Activated CD4-positive, alpha-beta T cell treated with anti-CD3 and anti-CD28 coated beads for 36 hours (primary cell): ENCODE measurements at places on chromosomes 6 and 20. TPM values are rescaled to one million over a fixed set of nuclear protein-coding genes. Genes with fewer than 3 reads are reported as not detected.

- peaks cover 7% of the 10 kb centered on the region for H3K36me3 ChIP-seq
- H3K4me1 ChIP-seq: peaks cover 50% of the 10 kb centered on the region
- no peaks in the 10 kb centered on the region for H3K27me3 ChIP-seq
These were observed 43.6 kb downstream of the NCOA7 start for GRCh38 chr6:125834348-125834747.

DNA sequence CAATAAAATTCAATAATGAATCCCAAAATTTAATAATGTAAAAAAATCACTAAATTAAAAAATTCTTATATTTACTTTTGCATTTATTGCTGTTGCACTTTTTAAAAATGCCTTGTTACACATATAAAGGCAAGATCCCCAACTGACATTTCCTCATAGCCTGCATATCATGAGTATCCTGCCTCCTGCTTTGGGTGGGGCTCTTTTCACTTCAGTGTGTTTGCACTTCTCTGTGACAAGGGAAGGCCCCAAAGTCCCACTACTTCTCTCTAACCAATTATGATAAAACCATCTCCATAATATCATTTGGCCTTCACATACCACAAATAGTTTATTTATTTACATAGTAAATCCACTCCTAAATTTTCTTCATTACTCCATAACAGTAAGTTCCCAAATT, 446.1 kb upstream of the MARCKS start:
- no peaks in the 10 kb centered on the region for H3K36me3 ChIP-seq
- H3K27ac ChIP-seq: no peak overlapping the region
- no peak overlapping the region for H3K4me3 ChIP-seq
- peaks cover 2% of the 10 kb centered on the region for H3K27me3 ChIP-seq
- no peak for DNase-seq

DNA sequence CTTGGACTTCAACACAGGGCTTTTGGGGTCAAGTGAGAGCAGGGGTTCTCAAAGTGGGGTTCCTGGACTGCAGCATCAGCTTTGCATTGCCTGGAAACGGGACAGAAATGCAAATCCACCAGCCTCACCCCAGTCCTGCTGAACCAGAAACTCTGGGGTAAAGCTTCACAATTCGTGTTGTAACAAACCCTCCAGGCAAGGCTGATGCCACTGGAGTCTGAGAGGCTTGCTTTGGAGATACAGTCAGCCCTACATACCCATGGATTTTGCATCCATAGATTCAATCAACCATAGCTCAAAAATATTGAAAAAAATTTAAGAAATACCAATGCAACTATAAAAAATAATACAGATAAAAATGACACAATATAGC, 160.4 kb upstream of the ECI2 start:
- H3K36me3 ChIP-seq: no peaks in the 10 kb centered on the region
- DNase-seq: no peak
- H3K27ac ChIP-seq: no peak overlapping the region
- no peak overlapping the region for H3K4me3 ChIP-seq
- H3K27me3 ChIP-seq: no peaks in the 10 kb centered on the region

GRCh38 chr6:78340755-78341154, 526.6 kb upstream of the IRAK1BP1 start:
- no peak overlapping the region for H3K27ac ChIP-seq
- DNase-seq: no peak
- no peaks in the 10 kb centered on the region for H3K36me3 ChIP-seq
- H3K4me1 ChIP-seq: no peaks in the 10 kb centered on the region

- H3K36me3 ChIP-seq: no peaks in the 10 kb centered on the region
- peaks cover 28% of the 10 kb centered on the region for H3K27me3 ChIP-seq
- no peaks in the 10 kb centered on the region for H3K4me1 ChIP-seq
- H3K27ac ChIP-seq: no peak overlapping the region
- DNase-seq: no peak
These were observed 106.3 kb upstream of the LY86 start for GRCh38 chr6:6482256-6482655.

DNA sequence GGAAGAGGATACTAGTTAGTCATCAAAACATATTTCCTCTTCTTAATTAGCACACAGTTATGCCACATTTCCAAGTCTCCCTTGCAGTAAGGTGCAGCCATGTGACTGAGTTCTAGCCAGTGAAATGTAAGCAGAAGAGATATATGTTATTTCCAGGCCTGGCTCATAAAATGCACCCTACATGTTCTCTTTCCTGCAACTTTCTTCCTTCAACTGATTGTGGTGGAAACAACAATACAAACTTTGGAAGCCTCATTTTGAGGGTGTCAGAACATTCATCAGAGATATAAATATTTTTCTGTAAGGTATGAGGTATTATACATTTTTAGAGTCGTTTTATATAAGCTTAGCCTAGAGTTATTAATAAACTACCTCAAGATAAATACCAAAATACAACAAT, 110.9 kb upstream of the PDE7B start:
- H3K4me3 ChIP-seq: no peak overlapping the region
- no peak overlapping the region for H3K27ac ChIP-seq
- H3K4me1 ChIP-seq: peaks cover 4% of the 10 kb centered on the region
- H3K36me3 ChIP-seq: no peaks in the 10 kb centered on the region
- DNase-seq: no peak

The OOEP gene
- total RNA-seq: 0.55 TPM

The FERMT1 gene
- total RNA-seq: 0.27 TPM
